ENCODE measurements at places on chromosomes 16 and 17.

DNA sequence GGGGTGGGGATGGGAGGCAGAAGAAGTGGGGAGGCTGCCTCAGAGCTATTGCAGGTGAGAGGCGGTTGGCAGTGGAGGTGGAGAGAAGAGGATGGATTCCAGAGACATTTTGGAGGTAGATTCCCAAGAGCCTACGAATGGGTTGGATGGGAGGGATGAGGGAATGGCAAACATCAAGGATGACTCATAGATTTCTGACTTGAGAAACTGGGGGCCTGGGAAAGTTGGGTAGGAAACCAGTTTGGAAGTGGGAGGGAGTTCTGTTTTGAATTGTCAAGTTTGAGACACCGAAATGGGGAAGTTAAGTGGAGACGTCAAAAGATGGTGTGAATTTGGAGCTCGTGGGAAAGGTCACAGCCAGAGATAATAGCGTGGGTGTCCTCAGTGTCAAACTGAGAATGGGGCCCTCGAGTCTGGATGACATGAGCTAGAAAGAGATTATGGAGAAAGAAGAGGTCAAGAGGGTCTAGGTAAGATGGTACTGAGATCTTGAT lies 6.2 kb upstream of the CYLD start:
- no peak for DNase-seq

DNA sequence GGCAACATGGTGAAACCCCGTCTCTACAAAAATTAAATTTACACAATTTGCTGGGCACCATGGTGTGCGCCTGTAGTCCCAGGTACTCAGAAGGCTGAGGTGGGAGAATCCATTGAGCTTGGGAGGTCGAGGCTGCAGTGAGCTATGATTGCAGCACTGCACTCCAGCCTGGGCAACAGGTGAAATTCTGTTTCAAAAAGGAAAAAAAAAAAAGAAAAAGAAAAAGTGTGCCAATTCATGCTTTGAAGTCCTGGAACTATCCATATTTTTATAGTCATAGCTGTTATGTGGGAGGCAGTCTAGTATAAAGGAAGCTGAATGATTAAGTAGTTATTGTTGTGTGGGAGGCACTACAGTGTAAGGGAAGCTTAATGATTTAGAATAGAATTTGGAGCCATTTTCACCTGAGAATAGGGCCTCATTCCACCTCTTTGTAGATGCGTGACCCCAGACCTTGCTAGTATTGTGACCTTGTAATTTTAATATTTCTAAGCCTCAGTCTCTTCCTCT lies 31.6 kb downstream of the IQCK start:
- no peak for DNase-seq

DNA sequence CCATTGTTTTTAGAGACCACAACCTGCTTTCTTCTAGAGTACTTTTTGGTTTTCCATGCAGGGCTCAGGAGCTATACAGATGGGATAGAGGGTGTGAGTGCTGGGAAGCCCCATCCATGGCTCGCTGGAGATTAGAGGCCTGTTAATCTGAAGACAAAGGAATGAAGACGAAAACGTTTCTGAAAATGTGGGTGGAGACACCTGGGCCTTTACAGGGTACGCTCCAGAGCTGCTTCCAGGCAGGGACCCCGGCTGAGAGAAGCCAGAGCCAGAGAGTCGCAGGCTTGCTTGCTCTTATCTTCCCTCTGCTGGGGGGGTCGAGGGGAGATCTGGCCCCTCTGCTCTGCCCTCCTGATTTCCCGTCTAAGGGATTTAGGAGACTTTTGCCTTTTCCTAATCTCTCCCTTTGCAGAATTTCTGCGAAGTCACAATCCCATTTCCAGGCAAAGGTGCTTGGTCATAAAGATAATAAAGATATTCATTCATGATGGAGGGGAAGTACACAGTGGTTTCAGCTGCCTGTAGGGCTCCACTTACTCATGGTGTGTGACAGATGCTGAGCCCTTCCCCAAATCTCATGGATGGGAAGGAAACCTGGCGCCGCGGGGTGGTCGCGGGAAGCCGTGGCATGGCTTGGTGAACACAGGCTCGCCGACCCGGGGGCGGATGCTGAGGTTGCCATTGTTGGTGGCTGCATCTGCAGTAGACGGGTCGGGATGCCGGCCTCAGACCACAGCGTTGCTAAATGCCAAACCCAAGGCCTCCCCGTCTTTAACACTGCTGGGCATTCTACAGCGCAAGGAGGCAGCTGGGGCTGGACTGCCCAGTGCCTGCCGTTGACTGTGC lies 4.8 kb upstream of the SOCS3 start:
- DNase-seq: no peak

GRCh38 chr17:37494971-37495370 lies 5.3 kb downstream of the DUSP14 start:
- DNase-seq: no peak

DNA sequence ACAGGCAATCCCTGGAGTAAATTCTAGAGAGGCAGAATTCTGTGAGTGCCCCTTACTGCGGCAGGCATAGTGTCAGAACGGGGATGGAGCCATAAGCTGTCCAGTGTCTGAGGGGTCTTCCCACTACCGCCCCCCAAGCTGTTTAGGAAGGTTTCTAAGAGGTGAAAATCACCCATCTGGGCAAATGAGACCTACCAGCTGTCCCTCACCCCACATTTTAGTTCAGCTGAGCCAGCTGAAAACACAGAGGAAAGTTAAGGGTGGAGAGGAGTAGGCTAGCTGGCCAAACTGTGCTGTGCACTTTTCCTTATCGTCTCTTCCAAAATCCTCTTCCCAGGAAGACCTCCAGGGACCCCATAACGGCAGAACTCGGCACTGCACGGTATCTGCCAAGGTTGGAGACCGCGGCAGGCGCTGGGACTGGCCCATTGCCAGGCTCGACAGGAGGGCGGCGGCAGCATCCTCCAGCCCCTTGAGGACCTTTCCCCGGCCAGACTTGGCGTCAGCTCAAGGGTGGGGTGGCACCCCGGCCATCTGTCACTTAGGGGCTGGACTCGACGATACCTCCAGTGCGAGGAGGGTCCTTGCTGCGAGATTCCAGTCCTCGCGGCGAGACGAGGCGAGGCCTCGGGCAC lies 955 bp downstream of the ACLY start:
- no peak for DNase-seq

GRCh38 chr17:61398721-61399130 lies 917 bp upstream of the TBX2 start:
- no peak for DNase-seq

DNA sequence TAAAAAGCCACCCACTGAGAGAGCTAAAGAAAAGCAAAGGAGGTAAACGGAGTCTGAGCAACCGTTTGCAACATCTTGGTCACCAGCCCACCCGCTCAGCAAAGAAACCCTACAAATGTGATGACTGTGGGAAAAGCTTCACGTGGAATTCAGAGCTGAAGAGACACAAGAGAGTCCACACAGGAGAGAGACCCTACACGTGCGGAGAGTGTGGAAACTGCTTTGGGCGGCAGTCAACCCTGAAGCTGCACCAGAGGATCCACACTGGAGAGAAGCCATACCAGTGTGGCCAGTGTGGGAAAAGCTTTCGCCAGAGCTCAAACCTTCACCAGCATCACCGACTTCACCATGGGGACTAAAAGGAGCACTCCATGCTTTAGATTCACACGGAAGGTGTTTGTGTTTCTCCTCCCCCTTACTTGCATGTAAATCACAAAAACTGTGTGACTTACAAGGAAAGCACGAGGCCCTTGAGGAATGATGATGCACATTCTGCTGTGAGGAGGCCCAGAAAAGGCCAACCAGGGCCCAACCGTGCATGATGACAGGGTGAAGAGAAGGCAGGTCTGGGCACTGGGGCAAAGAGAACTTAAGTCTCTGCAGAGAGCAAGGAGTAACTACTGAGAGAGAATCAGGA lies 7.7 kb downstream of the ZNF174 start:
- no peak for DNase-seq

DNA sequence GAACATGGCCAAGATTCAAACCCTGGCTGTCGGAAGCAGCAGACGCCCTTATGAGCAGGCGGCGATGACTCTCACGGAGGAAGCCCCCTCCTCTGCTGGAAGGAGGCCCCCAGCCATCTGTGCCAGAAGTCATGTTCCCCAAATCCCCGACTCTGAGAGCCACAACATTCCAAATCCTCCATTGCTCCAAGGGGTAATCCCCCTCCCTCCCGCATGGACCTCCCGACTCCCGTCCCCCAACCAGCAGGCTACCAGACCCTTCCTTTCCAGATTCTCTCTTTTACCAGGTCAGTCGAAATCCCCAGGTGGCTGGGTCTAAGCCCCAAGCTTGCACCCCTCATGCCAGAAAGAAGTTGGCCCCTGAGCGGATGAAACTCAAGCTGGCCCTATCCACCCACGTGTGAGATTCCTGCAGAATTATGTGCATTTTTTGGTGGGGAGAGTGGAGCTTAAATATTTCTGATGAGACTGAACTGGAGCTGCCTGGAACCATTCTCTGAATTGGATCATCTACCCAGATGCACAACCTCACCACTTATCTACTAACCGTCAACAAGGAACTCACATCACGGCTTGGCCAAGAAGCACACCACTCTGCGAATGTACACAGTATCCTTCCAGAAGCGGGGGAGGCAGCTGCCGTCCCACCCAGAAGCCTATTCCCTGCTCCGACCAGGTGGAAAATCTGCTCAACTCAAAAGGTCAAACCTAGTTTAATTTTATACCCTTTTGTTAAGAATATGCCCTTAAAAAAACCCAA lies 283.5 kb downstream of the C16orf95 start:
- DNase-seq: no peak

GRCh38 chr16:71867939-71868338 lies 16.0 kb downstream of the ZNF821 start:
- DNase-seq: no peak

GRCh38 chr17:2174014-2174413 lies 119.1 kb downstream of the HIC1 start:
- DNase-seq: no peak

DNA sequence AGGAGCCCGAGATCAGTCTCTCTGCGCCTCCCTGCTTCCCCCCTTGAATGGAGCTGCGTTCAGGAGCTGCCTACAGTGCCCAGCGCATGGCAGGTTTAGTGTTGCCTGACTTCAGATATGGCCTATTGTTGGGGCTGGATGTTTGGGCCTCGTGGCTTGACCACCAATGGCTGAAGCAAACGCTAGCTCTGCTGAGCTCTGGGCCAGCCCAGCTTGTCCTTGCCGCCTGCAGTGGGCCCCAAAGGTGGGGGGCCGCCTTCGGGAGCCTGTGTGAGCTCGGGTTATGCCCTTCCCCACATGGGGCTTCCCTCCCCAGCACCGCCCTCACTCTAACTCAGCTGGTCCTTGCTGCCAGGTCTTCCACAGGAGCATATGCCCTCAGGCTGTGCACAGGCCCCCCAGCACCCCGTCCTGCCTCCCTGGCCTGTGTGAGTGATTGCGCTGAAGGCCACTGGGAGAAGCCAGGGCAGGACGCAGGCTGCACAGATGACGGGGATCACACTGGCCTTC lies 2.0 kb upstream of the METTL26 start:
- DNase-seq: no peak

GRCh38 chr16:88570691-88571092 lies 489 bp downstream of the ZC3H18 start:
- DNase-seq: no peak

GRCh38 chr17:37312137-37312923 lies 63.5 kb upstream of the C17orf78 start:
- no peak for DNase-seq

DNA sequence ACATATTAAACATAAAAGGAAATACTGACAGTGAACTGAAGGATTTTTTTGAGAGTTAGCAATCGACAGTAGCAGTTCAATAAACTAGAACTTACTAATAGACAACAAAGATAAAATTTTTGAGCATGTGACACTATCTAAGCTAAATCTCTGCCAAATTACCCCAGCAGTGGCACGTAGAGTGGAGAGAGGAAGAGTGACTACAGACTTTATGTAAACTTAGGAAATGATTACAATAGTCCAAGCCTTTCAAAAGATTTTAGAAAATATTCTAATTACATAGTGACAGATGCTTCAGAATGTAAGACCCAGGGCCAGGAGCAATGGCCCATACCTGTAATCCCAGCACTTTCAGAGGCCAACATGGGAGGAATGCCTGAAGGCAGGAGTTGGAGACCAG lies 52.4 kb downstream of the CFDP1 start:
- DNase-seq: no peak

- DNase-seq: no peak
Observed at GRCh38 chr16:50697881-50698767, 4.7 kb downstream of the NOD2 start.

GRCh38 chr16:67283826-67284555 lies 4.7 kb downstream of the PLEKHG4 start:
- DNase-seq: no peak

DNA sequence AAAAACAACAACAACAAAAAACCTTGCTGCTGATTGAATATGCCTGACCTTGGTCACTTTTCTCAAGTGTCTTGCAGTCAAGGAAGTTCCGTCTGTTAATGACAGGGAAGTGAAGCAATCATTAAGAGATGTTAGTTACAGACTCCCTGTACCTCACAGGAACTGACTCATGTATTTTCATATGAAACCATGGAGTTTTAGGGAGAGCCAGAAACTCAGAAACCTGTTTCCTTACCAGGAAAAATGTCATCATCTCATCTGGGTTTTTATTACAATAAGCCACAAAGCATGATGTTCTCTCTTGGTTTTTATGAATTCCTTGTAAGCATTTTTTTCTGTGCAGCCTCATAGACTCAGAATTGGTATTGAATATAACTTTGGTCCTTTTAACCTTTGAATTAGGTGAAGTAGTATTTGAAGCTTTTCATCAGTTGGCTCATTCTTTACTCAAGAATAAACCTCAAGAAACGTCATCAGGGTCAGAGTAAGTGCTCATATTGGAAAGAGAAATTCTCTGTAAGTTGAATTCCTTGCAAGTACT lies 10.3 kb downstream of the LYRM1 start:
- no peak for DNase-seq

DNA sequence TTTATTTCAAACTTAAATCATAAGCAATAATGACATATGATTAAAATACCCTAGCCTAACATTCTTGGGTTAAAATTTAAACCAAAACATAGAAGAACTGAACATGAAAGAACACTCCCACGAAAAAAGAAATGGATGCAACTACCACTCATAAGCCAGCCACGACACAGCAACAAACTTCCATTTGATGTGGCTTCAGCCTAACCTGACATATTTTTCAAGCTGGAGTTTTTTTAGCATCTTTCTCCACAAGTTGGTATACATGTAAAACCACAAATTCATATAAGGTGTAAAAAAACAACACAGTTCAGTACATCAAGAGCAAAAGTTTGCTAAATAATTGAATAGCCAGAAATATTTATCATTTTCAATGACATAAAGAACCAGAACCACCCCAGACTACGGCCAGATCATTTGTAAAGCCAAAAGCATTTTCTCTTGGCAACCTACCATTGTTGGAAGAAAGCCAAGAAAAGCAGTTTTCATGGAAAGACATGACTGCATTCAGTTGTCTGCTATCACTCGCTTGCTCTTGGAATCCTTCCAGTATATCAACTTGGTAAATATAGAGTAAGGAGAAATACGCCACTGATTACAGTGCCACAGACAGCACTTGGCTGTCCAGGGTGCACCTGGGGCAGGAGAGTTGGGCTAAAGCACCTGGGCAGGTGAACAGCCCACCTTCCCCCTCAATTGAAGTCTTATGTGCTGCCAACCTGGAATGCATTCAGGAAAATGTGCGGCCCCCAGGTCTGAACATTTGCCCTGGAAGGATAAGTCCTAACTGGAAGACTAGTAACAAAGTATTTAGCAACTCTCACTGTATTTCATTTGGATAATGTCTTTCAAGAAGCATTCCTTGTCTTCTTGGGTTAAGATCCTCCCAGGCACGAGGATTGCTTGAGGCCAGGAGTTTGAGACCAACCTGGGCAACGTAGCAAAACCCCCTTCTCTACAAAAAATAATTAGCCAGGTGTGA lies 60.5 kb downstream of the CREBBP start:
- DNase-seq: peak; percentile 3

All from NCI-H187 treated with DMSO at 0.1 percent for 48 hours (cell line).